ENCODE measurements at places on chromosomes 7 and 10. TPM values are rescaled to one million over a fixed set of nuclear protein-coding genes. Genes with fewer than 3 reads are reported as not detected.

DNA sequence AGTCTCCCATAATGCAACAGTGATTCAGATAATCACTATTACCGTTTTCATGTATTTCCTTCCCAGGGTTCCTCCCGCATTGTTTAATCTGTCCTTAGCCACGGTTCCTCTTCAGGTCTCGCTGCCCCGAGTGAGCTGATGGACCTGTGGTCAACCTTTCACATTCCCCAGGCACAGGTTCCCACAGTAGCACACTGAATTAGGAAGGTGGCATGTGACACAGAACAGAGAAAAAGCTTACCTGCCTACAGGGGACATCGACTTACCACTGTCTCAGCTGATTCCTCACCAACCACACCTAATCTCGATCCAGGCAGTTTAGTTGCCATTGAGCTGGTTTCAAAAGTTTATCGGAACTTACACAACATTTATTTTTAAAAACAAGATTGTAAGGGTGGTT, 72.2 kb downstream of the MTURN start:
- DNase-seq: no peak

DNA sequence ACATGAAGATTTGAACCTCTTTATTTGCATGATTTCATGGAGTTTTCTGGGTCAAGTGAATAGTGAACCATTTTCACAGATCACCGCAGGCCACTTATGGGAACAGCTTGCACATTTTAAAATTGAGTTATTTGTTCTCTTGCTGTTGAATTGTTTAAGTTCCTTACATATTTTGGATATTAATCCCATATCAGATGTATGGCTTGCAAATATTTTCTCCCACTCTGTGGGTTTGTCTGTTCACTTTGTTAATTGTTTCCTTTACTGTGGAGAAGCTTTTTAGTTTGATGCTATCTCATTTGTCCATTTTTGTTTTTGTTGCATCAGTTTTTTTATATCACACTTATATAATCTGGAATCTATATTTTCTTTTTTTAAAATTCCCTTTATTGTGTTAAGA, 14.1 kb upstream of the ZC3HAV1L start:
- no peak for DNase-seq

The TAS2R41 gene
- total RNA-seq: not detected

The GJC3 gene
- not detected for total RNA-seq

Data from Panc1 (cell line).